ENCODE measurements at places on chromosomes 6 and 20.

- DNase-seq, result no peak
Observed at GRCh38 chr20:19901226-19901625, 115.9 kb upstream of the NAA20 start.

DNA sequence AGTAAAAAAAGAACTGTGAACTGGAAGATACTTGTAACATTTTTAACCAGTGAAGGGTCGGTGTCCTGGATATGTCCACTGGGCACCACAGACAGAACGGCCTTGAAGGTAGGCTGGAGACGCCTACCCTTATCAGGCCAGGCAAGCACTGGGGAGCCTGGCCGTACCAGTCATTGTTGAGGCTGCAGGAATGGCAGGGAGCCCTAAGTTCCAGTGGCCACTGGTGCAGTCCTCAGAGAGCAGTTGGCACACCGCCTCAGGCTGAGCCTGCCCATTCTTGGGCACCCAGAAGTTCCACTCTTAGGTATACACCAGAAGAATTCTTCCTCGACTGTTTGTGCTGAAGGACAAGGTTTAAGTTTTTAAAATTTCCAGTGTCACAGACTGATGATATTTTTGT, 20.5 kb downstream of the DNAJC5 start:
- DNase-seq, result no peak

DNA sequence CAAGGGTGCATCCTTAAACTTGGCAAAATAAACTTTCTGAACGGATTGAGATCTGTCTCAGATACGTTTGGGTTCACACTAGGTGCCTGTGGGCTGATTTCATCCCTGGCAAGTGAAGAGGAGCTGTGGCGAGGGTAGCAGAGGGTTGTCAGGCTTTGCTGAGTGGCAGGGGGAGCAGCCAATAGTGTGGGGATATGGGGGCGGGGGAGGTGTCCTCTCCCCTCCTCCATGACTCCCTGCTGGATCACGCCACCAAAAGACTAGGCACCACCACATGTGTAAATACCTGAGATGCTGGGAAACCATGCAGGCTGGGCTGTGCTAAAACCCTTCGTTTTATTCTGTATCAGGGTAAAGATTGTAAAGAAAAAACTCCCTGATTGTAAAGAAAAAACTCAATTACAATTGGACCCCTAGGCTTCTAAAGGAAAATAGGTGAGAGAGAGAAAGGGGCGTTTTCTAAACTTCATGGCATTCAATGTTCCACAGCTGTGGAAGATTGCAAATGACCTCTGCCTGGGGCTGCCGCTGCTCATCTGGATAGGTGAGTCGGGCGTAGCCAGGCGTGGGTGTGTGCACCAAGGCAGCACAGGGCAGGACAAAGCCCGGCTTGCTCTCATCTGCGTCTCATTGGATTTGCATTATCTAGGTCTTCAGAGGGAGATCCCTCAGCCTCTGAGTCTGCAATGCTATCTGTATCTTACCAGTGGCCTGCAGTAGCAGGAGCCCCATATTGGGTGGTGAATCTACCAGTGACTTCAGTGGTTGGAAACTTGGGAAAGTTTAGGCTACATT, 26.9 kb upstream of the ADTRP start:
- DNase-seq, result no peak

- DNase-seq, result no peak
Observed at GRCh38 chr20:44437497-44437896, 38.2 kb upstream of the TTPAL start.

DNA sequence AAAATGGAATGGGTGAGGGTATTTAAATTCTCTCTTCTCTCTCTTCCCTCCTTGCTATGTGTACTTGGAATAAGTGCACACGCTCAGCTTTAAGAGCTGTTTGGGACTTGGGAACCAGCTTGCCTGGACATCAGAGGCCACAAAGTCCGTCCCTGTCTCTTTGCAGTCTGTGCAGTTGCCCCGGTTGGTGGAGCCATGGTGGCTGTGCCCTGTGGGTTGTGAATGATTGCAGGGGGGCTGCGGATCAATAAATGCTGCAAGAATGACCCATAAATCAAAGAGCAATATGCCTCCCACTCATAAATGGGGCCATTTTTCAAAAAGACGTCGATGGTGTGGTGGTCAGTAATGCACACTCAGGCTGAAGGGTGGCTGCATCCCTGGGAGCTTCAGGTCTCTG, 135.1 kb upstream of the CST7 start:
- DNase-seq, result no peak

DNA sequence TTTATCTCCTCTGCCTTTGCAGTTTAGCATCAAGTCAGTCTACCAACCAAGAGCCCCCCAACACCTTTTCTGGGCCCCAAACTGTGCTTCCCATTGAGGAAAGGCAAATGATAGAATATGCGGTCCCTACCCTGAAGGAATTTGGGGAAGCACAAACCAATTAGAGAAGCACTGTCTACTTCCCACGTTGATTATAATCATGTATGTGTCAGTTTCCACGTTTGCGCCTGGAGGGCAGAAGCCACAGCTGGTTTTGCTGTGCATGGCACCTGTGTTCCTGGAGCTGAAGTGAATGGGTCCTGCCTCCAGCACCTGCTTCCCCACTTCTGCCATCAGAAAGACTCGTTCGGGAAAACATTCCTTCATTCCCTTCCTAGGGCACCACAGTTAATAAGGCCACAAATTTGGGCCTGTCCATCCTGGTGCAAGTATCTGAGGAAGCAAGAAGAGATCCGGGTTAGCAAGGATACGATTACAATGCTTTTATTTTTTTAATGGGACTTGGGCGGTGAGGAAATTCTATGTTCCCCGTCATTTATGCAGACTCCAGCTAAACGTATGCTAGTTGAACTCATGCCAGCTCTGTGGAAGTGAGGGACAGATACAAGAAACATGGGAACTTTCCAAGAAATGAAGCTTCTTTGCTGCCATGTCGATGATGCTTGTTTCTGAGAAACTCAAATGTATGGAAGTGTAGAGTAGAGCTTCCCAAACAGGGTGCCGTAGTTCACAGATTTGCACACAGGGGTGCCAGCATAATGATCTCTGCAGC, 333.5 kb downstream of the NRN1 start:
- no peak for DNase-seq

GRCh38 chr6:160911949-160912348, 79.6 kb upstream of the MAP3K4 start:
- no peak for DNase-seq

GRCh38 chr6:16472349-16473069, 234.1 kb downstream of the GMPR start:
- DNase-seq, result no peak

DNA sequence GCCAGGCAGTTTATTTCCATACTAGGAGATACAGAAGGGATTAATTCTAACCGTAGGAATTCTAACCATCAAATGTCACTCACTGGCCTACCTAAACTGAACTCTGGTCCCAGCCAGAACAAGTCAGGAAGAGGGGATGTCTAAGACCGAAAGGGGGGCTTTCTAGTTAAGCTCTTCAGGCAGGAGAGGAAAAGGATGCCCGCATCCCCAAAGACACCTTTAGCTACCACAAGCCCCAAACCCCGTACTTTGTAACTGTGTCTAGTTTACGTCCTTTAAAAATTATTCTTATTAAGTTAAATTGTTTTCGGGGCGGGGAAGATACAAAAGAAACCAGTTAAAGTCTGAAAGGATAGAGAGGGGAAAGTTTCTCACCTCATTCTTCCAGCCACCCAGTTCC, 1.2 kb upstream of the ZNF76 start:
- DNase-seq, result no peak

- DNase-seq, result no peak
Observed at GRCh38 chr6:129485746-129486145, 224.2 kb downstream of the ARHGAP18 start.

GRCh38 chr20:63093966-63094766, 87.4 kb upstream of the BHLHE23 start:
- no peak for DNase-seq

DNA sequence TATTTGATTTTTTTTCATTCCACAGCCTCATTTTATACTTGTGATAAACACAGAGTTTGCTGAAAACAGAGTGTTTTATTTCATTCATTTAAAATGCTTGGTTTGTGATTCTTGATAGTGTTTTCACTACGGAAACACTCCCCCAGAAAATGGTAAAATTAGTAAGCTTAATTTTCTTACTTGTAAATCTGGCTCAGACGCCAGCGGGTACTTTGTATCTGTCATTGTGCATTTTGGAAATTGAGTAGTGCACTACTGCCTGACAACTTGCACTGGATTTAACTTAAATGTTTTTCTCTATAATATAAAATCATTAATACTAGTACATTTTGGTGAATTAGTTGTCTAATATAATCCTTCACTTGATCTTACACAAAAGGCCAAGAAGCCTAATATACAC, 37.0 kb upstream of the HINT3 start:
- DNase-seq, result no peak

- DNase-seq, result no peak
Observed at GRCh38 chr20:59349277-59349676, 48.9 kb downstream of the EDN3 start.

GRCh38 chr6:110043366-110043994, 65.4 kb downstream of the GPR6 start:
- DNase-seq, result no peak

- DNase-seq, result no peak
Observed at GRCh38 chr20:47921408-47921807, 136.1 kb upstream of the SULF2 start.

GRCh38 chr6:108587258-108588059, 26.7 kb downstream of the FOXO3 start:
- DNase-seq, result no peak

- no peak for DNase-seq
Observed at GRCh38 chr6:34362909-34363680, 29.4 kb downstream of the NUDT3 start.

- DNase-seq, result no peak
Observed at GRCh38 chr20:3658716-3659491, 4.3 kb downstream of the GFRA4 start.

DNA sequence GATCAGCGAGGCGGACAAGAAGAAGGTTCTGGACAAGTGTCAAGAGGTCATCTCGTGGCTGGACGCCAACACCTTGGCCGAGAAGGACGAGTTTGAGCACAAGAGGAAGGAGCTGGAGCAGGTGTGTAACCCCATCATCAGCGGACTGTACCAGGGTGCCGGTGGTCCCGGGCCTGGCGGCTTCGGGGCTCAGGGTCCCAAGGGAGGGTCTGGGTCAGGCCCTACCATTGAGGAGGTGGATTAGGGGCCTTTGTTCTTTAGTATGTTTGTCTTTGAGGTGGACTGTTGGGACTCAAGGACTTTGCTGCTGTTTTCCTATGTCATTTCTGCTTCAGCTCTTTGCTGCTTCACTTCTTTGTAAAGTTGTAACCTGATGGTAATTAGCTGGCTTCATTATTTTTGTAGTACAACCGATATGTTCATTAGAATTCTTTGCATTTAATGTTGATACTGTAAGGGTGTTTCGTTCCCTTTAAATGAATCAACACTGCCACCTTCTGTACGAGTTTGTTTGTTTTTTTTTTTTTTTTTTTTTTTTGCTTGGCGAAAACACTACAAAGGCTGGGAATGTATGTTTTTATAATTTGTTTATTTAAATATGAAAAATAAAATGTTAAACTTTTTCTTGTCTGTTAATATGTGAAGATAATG, 2.2 kb downstream of the HSPA1B start:
- DNase-seq, result peak; percentile 53

DNA sequence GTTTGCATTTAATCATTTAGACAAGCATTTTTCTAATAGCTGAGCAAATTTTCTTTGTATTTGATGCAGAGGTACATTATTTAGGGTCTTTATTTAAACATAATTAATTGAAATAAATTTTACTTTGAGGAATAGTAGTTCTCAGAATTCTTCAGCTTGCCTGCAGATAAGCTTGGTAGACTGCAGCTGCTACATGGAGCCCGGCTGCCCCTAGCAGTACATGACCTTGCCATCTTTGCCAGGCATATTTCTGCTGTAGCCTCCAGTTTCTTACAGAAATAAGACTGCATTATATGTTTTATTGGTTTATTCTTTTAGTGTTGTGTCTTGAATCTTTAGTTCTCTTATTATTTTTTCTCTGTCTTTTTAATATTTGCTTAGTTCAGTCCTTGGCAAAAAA, 396.8 kb downstream of the QKI start:
- no peak for DNase-seq

- no peak for DNase-seq
Observed at GRCh38 chr20:62287759-62288534, 14.8 kb upstream of the ADRM1 start.
